ENCODE measurements at places on chromosomes 12 and 14. TPM values are rescaled to one million over a fixed set of nuclear protein-coding genes. Genes with fewer than 3 reads are reported as not detected.

GRCh38 chr14:55847766-55848165 lies 267.8 kb downstream of the KTN1 start:
- no peak for DNase-seq

GRCh38 chr12:6903722-6904121 lies 900 bp upstream of the LRRC23 start:
- DNase-seq: no peak

DNA sequence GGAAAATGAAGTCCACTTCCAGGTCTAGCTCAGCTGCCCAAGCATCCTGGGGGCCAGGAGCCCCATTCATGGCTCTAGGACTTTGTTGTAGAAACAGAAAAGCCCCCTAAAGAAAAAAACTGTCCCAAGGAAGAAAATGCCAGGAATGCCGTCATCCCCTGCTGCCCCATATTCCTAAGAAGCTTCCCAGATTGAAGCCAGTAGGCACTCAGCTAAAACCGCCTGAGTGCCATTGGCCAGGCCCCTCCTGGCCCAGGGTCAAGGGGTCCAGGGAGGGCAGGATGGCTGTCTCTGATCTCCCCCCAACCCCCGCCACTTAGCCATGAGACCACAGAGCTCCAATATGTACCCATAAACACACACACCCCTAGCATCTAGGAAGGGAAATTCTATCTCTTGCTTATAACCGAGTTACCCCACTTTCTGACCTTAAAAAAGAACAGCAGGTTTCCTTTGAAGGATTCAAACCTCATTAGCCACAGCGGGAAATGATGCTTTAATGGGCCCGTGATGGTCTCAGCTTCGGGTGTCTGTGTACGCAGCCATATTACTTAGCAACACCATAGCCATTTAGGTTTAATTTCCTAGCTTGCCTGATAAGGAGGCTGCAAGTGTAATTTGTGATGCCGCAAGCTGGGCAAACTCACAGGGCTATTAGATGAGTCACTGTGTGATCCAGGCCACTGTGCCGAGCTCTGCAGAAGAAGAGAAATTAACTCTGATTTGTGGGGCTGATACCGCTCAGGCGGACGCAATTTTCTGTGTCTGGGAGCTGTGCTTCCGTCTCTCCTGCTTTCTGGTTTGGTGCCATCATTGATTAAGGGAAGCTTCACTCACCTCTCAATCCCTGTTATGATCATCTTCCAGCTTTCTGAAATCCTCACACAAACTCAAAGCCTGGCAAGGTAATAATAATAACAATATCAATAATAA lies 84.2 kb downstream of the GCH1 start:
- DNase-seq: no peak

GPR132 gene
- total RNA-seq: 0.50 TPM

PRB2 gene
- not detected for total RNA-seq

- DNase-seq: no peak
Measured at GRCh38 chr14:67941456-67942018, 122.0 kb downstream of the RAD51B start.
